Bronchial epithelial cell (primary cell): ENCODE measurements at places on chromosomes 3 and 15.

DNA sequence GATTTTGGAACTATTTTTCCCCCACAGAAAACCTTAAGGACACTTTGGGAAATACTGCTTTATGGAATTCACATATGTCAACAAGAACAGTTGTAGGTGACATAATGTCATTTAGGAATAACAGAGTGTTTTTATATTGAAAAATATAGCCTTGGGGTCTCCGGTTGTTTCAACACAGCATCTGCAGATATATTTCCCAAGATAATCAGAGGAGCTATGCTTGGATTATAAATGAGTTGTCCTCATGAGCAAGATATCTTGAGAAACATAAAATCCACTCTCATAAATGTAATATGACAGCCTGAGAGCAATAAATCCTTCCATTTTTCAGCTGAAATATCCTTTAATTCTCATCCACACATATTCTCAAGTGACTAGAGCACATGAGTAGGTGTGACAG, 473.7 kb upstream of the LMCD1 start:
- no peak for DNase-seq

- DNase-seq: peak; percentile 58
These were observed 196.4 kb downstream of the STT3B start for GRCh38 chr3:31729082-31729481.

GRCh38 chr3:137770835-137771399, 6.8 kb downstream of the SOX14 start:
- DNase-seq: no peak

DNA sequence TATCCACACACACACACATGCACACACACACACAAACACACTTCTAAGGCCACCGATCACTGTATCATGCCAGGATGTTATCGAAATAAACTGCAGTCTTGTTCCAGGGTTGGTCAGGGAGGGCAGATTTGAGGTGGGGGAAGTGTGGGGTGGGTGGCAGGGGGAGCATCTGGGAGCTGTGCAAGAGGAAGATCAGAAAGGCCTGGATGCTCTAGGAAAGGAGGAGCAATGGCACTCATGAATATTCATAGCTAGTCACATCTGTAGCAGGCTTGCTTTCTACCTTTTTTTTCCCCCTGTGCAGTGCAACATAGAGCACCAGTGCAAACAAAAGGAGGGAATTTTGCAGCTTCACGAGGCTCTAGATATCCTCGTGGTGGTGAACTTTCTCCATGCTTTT, 84.9 kb downstream of the MEIS2 start:
- no peak for DNase-seq

DNA sequence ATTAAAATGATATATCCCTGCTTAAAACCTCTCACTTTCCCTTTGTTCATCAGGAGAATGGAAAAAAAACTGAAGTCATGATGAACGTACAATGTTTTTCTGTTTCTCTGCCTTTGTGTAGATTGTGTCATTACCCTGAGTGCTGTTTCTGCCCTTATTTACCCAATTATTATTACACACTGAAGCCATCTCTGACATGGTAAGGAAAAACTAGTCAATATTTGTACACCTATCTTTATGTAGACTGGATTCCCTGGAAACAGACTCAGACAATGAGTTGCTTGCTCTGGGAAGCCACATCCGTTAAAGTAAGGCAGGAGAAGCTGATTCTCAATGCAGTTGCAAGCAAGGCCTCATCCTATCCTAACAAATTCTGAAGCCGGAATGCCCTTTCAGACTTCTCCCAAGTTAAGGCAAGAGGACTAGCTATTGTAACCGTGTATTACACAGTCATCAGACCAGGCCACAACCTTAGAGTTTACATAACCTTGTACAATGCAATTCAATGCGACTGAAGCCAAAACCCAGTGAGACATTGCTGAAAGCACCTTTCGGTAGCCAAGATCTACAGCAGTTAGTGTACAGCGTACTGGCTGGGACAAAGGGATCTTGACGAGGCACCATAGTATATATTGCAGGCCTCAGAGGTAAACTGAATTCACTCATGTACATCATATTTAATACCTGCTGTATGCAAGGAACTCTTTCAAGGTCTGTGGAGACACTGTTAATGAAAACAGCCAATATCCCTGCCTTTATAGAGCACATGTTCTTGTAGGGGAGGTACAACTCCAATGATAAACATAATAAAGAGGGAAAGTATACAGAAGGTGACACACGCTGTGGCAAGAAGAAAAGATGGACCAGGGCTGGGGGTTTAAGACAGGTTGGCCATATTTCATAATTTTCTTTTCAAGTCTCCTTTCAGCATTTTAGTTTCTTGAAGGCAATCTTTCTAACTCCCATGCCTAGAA, 1040.8 kb upstream of the SEMA6D start:
- no peak for DNase-seq
